Fibroblast of skin of right biceps (primary cell): ENCODE measurements at places on chromosomes 6 and 20.
A peak's percentile ranks its signal among the peaks of the same experiment; 100 is the strongest.

- DNase-seq, result no peak
Measured at GRCh38 chr6:16543521-16543920, 217.7 kb downstream of the ATXN1 start.

DNA sequence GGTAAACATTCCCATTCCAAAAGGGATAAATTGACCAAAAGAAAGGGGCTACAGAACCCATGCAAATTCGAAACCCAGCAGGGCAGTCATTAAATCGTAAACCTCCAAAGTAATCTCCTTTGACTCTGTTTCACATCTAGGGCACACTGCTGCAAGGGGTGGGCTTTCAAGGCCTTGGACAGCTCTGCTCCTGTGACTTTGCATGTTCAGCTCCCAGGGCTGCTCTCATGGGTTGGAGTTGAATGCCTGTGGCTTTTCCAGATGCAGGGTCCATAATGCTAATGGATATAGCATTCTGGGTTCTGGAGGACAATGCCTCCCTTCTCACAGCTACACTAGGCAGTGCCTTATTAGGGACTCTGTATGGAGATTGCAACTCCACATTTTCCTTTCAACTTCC, 211.9 kb upstream of the MANEA start:
- DNase-seq, result no peak

- peak; percentile 33 for DNase-seq
Measured at GRCh38 chr6:13355999-13356785, 27.9 kb upstream of the TBC1D7 start.

DNA sequence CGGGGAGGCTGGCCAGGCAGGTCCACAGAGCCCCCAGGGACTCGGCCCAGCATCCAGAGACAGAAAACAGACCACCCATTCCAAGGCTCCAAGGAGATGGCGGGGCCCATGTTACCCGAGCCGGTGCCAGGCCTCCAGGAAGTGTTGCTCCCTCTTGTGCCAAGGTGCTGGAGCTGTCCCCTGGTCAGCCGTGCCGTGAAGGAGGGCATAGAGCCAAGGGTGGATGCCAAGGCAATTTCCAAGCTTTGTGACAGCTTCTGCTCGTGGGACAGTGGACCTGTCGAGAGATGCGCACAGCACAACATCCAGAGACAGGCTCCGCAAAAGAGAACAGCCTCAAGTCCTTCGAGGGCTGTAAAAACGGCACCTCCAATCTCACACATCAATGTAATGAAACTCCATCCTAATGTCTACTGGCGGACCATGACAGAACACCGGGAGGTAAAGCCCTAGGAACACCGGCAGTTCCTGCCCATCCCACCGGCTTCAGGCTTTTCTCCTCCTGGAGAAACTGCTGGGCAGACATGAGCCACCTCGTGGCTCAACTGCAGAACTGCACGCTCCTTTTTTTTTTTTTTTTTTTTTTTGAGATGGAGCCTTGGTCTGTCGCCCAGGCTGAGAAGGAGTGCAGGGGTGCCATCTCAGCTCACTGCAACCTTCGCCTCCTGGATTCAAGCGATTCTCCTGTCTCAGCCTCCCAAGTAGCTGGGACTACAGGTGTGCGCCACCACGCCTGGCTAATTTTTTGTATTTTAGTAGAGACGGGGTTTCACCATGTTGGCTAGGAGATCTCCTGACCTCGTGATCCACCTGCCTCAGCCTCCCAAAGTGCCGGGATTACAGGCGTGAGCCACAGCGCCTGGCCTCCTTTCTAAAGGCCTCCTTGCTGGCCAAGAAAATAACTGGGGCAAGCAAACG, 30.9 kb upstream of the AVP start:
- peak; percentile 51 for DNase-seq

- peak; percentile 47 for DNase-seq
Measured at GRCh38 chr20:53613748-53614147, 20.1 kb upstream of the ZNF217 start.

DNA sequence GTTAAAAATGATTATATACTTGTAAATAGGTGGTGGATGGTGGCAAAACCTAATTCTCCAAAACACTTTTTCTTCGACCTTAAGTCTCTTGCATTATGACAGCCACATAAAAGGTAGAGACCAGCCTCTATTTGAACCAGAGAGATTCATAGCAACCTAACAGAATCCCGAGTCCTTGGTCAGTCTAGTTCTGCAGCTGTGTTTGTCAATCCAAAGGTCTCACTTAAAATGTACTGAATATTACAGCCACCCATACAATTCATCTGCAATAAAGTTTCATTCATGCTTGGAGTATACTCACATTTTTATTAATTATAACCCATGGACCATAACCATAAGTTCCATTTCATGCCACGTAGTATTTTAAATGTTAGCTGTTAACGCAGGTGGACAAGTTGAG, 87.2 kb downstream of the EPM2A start:
- DNase-seq, result no peak

DNA sequence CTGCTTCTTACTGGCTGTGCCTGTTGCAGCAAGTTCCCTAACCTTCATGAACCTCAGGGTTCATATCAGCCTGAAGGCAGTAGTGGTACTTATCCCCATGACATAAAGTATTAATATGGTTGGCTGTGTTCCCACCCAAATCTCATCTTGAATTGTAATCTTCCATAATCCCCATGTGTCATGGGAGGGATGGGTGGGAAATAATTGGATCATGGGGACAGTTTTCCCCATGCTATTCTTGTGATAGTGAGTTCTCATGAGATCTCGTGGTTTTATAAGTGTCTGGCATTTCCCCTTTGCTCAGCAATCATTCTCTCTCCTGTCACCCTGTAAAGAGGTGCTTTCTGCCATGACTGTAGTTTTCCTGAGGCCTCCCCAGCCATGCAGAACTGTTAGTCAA, 61.8 kb downstream of the FAM229B start:
- DNase-seq, result peak; percentile 45

DNA sequence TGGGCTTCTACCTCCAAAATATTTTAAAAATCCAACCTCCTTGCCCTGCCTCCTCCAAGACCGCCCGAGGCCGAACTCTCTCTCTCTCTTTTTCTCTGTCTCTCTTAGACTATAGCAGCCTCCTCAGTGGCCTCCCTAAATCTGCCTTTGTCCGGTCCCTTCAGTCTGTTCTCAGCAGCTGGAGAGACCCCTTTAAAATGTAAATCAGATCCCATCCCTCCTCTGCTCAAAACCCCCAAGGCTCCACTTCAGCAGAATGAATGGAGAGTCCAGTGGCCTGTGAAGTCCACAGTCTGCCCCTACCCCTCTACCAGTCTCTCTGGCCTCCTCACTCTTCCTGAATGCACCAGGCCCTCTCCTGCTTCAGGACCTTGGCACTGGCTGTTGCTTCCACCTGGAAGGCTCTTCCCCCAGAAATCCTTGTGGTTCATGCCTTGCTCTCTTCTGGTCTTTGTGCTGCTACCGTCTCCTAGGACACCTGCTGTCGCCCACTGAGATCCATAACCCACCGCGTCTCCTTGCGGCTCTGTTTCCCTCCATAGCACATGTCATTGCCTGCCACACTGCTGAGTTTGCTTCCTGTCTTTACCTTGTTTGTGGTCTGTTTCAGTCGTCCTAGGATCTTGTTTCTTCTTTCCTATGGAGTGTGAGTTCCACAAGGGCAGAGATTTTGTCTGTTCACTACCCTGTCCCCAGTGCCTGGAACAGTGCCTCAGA, 6.0 kb downstream of the MLN start:
- no peak for DNase-seq

- DNase-seq, result no peak
Measured at GRCh38 chr6:108321253-108321747, 26.4 kb downstream of the AFG1L start.

DNA sequence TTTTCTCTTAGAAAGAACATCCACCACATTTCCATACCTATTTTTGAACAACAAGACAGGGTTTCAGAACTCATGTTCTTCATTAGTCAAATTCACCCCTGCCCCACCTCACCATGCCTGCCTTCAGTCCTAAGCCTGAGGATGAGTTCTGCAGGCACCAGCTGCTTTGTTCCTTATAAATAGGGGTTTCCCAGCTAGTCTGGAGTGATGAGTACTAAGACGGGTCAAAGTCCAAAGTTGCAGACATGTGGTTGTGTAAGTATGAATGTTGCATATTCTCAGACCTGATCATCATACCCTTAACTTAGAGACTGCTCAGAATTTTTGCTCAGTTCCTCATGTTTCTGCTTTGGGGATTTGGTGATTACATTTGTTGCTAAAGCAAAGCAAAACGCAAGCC, 257.7 kb upstream of the CDYL start:
- peak; percentile 39 for DNase-seq

DNA sequence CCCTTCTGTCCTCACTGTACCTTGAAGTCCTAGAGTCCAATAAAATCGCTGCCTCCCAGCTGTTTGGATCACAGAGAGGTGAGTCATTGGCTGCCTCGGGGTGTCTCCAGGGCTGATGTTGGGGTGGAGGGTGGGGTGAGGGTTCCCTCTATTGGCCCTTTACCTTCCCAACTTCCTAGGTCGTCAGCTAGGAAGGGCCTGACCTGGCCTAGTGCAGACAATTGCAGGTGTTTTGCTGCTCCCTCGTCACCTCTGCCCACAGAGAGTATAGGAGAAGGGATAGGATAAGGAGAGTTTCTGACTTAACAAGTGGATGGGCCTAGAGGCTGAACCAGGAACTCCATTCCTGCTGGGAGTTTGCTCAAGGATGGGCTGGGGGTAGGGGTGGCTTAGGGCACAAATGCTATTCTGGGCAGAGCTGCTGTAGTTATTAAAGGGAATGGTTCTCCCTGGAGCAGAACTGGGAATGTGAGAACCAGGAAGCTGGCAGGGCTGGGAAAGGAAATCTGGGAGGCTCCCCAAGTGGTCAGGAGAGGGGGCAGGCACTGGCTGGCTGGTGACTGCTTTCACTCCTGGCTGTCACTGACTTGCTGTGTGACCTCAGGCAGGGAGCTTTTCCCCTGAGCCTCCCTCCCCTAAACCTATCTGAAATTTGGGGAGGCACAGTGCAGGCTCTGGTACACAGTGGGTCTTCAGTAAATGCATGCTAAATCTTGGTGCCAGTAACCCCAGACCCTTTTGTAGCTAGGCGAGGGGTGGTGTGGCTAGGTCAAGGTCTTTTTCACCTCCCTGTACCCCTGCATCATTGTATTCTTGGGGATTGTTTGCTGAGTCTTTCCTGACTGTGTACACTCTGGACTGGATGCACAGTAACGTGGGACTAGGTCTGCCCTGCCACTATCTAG, 1.5 kb downstream of the TP53INP2 start:
- no peak for DNase-seq

- no peak for DNase-seq
Measured at GRCh38 chr20:63552481-63553249, 1.3 kb upstream of the FNDC11 start.

GRCh38 chr6:146357578-146358430, 185.8 kb upstream of the RAB32 start:
- peak; percentile 91 for DNase-seq

- peak; percentile 45 for DNase-seq
Measured at GRCh38 chr20:14951105-14951504, 613.7 kb upstream of the FLRT3 start.

- DNase-seq, result peak; percentile 94
Measured at GRCh38 chr6:31652925-31653724, 664 bp upstream of the BAG6 start.

- DNase-seq, result peak; percentile 61
Measured at GRCh38 chr20:15674253-15675060, 898.8 kb downstream of the KIF16B start.

DNA sequence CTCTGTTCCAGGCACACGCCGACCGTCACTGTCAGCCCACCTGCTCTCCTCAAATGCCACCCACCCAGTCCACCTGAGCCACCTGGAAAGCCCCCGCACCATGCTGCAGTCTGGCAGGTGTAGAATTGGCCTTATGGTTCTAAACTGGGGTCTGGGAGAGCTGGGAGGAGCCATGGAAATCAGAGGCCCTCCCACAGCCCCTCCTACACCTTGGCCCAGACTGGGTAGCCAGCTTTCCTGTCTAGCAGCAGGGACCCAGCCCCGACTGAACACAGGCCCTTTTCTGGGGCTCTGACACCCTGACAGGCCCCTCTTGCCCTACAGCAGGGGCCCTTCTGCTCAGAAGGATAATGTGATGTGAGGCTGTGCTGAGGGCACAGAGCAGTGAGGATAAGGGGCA, 31.1 kb downstream of the LRFN2 start:
- DNase-seq, result no peak

DNA sequence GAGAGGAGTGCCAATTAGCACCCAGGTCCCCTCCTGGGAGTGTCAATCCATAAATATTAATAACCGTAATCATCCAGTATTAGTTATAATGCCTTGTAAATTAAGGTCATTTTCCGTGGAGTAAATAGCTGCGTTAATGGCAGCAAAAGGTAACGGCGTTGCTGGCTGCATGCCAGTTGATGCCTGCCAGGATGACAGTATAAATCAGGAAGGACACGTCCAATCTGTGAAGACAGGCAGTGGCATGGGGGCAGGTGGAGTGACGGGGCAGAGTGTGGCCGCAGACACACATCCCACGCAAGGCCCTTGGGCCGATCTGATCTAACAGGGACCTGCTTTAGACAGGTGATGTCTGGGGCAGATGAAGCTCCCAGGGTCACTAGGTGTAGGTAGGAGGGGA, 49.1 kb downstream of the KCNB1 start:
- DNase-seq, result no peak

- DNase-seq, result no peak
Measured at GRCh38 chr6:136793363-136793762, 1.1 kb upstream of the MAP3K5 start.

GRCh38 chr6:169824021-169824420, 72.6 kb downstream of the ERMARD start:
- DNase-seq, result no peak

- no peak for DNase-seq
Measured at GRCh38 chr6:137919837-137920730, 53.0 kb downstream of the TNFAIP3 start.

GRCh38 chr6:66369407-66369806, 662.4 kb upstream of the EYS start:
- no peak for DNase-seq

- no peak for DNase-seq
Measured at GRCh38 chr20:49671433-49671832, 42.2 kb downstream of the B4GALT5 start.

- no peak for DNase-seq
Measured at GRCh38 chr6:118203545-118203944, 296.5 kb downstream of the SLC35F1 start.

DNA sequence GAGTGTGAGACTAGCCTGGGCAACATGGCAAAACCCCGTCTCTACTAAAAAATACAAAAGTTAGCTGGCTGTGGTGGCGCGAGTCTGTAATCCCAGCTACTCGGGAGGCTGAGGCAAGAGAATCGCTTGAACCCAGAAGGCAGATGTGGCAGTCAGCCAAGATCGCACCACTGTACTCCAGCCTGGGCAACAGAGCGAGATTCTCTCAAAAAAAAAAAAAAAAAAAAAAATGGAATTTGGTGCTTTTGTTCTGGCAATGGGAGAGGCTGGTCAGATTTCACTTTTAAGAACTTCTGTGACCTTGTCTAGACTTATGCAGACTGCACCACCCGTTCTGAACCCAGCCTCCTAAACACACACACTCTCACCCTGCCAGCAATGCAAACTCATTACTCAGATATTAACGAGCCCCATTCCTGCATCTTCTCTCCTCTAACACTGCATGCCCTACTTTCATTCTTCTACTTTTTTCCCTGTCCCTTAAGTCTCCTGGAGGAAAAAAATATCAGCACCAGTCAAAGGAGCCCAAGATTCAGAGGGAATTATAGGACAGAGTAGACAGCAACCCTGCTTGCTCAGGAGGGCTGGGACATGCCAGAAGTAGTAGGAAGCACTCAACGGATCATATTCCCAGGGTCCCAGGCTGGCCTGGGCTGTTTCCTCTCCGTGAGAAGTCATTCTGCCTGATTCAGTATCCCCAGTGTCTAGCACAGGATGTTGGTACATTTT, 4.4 kb downstream of the MOCS1 start:
- peak; percentile 14 for DNase-seq

GRCh38 chr6:112717856-112718255, 370.7 kb downstream of the RFPL4B start:
- no peak for DNase-seq
